SK-N-SH treated with all-trans-retinoic acid at 6 μM for 48 hours (cell line): ENCODE measurements at places on chromosomes 3 and 15.

- peak; percentile 83 for ATAC-seq
Measured at GRCh38 chr3:146250449-146251382, at the start of gene PLSCR4. TSS of gene PLSCR4 (minus strand) at chr3:146251105. CDS start at chr3:146222071, 29,034 bp downstream.

DNA sequence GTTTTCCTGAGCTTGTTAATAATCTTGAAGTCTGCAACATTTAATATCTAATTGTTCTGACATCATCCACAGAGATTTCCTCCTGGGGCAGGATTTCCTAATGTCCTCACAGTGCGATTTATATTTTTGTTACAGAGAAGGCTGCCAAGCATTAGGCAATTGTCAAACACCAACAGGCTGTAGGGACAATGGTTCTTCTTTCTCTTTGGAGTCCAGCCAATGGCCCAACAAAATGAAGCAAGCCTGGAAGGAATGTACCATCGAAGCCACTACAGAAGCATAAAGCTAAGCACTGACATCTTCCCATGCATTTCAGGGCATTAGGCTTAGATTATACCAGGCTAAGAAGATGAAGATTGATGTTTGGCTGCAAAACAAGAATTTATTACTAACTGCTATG, 173.0 kb upstream of the FRMD4B start:
- no peak for ATAC-seq

GRCh38 chr3:180762866-180763265, 83.6 kb upstream of the CCDC39 start:
- ATAC-seq = no peak

DNA sequence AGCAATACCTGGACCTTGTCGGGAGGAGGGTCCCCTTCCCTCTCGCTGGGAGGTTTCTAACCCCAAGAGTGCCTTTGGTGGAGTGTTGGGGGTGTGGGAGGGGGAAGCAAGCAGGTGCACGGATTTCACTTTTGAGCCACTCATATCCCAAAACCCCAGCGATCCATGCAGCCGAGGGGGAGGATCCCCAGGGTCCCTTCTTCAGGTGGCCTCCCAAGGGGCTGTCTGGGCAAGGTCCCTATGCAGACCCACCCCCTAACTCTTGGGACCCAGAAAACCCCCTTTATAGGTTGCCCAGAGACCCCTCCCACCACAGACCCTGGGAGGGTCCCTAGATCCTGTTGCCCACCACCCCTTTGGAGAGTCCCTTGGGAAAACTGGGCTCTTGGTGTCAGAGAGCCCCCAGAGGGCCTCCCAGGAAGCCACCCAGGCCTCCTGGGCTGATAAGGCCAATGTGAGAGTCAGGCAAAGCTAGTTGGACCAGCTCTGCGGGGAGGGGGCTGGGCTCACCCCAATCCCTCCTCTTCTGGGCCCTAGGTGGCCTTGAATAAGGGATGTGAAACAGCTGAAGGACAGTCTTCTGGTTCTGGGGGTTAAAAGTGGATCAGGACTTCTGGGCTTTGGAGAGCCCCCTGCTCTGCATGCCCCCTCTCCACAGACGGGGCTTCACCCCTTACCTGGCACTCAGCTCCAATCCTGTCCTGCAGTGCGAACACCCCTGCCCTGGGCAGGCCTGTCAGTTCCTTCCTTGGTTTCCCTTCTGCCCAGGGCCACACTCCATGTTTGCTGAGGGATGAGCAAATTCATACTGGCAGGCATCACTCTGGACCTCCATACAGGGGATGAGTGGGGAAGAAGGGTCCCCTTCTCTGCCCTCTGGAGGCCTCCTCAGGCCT, 932 bp upstream of the PLCD1 start:
- peak; percentile 6; the same call in 2 of the 3 replicates for ATAC-seq

DNA sequence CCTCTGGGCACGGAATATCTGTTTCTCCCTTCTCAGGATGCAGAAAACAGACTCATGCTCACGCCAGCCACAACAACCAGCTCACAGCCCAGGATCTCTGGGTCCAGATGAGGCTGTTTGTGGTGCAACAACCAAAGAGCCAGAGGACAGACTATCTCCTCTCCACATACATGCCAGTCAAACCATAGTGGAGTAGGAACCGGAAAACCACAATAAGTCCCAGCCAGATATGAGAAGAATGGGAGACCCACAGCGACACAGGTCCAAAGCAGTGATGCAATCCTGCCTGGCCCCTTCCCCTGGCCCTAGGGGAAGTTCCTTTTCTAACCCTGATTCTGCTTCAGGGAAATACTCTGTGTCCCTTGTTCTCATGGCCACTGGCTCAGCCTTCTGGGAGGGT, 27.6 kb downstream of the MEX3B start:
- no peak for ATAC-seq

- no peak for ATAC-seq
Measured at GRCh38 chr15:77550301-77551251, 82.1 kb downstream of the LINGO1 start.
